ENCODE measurements at places on chromosomes 12 and 14. TPM values are rescaled to one million over a fixed set of nuclear protein-coding genes. Genes with fewer than 3 reads are reported as not detected.

Gene EID3
- 2.1 TPM for total RNA-seq

Gene GPR162
- 8.9 TPM for total RNA-seq

Gene LRIG3
- total RNA-seq, result 80.9 TPM

Gene OSGEP
- 26.6 TPM for total RNA-seq

Gene SERPINA12
- not detected for total RNA-seq

Gene KCNA1
- 1.6 TPM for total RNA-seq

Gene CELA1
- not detected for total RNA-seq

Gene IFNG
- total RNA-seq, result not detected

Gene LIN7A
- 1.6 TPM for total RNA-seq

Gene FGF6
- 16.2 TPM for total RNA-seq

Gene KRT76
- total RNA-seq, result not detected

Gene KRT3
- not detected for total RNA-seq
